Esophagus squamous epithelium (tissue), 5 donors: ENCODE measurements at places on chromosomes 1 and 21.

DNA sequence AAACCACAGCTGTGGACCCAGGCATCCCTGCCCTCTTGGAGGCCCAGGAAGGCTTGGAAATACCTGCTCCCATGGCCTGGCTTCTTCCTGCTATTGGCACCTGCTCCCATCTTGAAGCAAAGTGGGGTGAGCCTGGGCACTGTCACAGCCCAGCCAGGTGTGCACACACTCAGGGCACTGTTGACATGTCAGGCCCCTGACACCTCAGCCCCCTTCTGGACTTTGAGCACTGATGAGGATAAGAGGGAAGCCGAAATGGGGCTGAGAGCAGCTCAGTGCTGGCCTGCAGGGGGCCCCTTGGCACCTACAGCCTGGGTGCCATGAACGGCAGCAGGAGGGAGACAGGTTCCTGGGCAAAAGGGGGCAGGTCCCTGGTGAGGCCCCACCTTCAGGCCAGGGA lies 55.9 kb downstream of the DAB1 start:
- DNase-seq, result no peak

DNA sequence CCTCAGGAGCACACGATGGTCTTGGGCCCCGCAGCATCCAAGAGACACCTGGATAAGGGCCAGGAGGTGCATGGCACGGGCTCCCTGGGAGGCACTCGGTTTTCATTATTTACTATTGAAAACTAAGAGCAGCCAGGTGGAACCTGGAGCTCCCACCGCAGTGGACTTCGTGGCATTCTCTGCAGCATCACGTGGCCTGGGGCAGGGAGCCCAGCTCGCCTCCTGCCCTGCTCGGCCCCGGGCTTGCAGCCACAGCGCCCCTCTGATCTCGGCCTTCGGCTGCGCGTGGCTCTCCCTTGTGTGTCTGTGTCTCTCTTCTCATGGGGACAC lies 121.6 kb downstream of the SIK1 start:
- no peak for DNase-seq

DNA sequence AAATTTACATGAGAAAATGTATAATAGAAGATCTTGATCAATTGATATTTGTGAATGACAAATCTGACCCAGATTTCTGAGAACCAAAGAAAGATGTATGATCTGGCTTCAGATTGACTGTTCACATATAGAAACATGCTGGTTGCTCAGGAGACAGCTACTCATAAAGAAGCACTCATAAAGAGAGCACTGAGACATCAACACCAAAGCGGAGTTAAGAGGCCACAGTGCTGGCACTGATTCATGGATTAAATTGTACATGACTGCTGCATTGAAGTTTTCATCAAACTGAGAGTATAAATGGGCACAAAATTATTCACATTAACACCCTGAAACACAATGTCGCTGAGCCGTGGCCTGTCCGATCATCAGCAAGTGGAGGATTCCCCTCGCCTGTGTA lies 46.2 kb downstream of the SH3GLB1 start:
- DNase-seq, result no peak

DNA sequence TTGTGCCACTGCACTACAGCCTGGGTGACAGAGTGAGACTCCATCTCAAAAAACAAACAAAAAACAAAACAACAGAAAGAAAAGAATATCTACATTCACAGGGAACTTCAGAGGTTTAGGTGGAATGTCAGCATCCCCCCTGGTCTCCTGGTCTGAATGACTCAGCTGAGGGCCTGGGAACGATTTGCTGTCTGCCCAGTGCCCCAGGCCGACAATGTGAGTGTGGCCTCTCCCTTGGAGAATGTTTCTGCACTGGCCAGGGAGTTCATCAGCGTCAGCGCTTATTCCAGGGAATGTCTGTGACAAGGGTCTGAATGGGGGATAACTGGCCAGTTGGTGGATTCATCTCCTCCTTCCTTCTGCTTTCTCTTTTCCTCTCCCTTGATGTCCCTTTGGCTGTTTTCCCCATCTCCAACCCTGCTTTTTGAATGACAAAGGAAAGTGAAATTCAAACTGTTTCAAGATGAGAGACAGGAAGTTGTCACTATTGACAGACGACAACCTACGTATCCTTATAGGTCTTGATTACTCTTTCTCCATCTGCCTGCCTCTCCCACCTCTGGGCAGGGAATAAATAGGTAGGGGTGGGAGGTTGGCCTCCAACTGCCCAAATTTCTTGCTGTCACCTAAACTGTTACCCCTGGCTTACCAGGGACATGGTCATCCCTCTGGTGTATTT lies 213.1 kb downstream of the HHAT start:
- DNase-seq, result no peak

DNA sequence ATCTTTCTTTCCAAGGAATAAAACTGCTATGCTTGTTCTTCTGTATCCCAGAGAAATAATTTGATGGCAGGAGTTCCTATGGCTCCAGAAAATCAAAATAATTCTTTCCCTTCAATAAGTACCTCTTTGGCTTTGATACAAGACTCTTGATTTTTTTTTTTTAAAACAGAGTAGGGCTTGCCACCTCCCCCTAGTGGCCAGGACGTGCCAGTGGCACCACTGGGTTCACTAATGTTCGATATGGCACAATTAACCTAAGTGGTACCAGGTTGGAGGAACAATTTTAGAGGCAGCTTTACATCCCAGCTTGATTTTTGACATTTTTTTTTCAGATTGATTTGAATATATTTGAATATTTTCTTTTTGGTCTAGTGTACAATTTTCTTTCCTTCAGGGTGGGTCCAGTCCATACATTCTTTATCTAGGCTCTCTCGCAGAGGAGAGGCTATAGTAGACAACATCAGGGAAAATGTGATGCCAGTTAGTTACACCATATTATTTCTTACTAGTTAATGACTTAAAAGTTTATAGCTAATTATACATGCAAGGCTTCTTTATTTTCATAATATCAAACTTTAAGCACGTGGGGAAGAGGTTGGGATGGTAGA lies 330.9 kb downstream of the S1PR1 start:
- DNase-seq, result no peak

- DNase-seq, result no peak
These were observed 8.2 kb downstream of the KCNA2 start for GRCh38 chr1:110597966-110598365.

- no peak for DNase-seq
These were observed 7.6 kb downstream of the DFFB start for GRCh38 chr1:3864884-3865283.

- no peak for DNase-seq
These were observed 82.3 kb downstream of the NOTCH2 start for GRCh38 chr1:119987112-119987511.

DNA sequence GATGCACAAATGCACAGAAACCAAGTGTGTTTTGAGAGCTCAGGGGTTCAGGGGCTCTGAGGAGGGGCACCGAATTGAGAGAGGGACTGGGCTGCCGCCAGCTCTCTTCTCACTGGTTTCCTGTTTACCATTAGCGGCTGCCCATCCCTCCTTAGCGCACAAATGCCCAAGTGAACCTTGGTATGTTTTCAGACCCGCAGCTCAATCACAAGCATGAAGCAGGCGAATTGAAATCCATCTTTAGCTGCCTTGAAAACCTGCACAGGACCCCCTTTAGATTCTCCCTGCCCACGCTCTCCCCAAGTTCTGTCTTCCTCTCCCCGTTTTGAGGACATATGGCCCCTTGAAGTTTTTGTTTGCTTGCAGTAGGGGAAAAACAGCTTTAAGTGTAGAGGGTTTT lies 61.1 kb upstream of the ACOT11 start:
- DNase-seq, result no peak

DNA sequence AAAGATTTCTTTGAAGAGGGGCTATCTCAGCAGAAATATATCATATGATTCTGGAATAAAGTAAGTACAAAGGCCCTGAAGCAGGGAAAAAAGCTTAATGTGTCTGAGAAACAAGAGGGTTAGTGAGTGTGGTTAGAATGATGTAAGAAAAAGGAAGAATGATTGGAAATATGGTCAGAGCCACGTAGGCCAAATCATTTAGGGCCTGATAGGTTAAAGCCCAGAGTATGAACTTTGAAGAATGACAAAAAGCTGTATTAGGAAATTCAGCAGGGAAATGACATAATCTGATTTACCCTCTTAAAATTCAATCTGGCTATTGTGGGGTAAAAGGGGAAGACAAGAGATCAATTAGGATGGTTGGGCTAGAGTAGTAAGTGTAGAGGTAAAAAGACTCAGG lies 69.0 kb upstream of the MUTYH start:
- DNase-seq, result no peak

GRCh38 chr1:84538599-84538998 lies 32.2 kb upstream of the GNG5 start:
- DNase-seq, result no peak

DNA sequence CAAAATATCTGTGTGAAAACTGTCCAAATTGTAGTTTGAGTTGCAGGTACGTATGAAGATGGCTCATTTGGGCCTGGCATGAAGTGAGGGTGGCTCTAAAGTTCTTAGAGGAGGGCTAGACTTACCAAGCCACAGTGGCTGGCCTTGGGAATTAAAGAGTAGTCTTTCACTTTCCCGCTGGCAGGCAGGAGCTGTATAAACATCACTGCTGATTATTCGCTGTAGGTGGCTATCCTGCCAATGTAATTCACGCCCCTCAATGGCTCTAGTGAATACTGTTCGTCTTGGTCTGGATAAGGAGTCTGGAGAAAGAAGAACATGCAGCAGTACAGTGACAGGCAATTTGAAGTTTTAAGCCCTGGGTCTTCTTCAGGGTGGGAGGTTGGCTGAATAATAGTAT lies 31.0 kb downstream of the UROD start:
- no peak for DNase-seq

- DNase-seq, result no peak
These were observed 218.8 kb downstream of the RPS6KC1 start for GRCh38 chr1:213269829-213270228.

GRCh38 chr1:61318319-61319125 lies 236.2 kb downstream of the NFIA start:
- DNase-seq, result no peak

GRCh38 chr1:209881619-209882018 lies 53.8 kb downstream of the UTP25 start:
- DNase-seq, result no peak

DNA sequence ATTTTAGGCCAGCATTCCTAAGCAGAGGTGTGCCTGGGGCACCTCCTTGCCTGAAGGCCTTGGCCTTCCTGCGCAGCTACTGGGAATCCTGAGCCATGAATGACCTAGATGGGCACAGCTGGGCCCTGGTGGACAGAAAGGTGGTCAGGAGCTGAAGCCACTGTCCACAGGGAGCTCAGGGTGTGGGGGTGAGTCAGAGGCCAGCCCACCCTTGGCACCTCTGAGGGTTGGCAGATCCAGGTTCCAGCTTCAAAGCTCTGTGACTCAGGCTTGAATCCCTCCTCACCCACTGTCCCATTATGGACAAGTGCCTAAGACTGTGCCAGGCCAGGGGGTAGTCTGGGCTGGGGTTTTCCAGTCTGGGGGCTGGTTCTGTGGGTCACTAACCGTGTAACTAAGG lies 6.4 kb upstream of the EDN2 start:
- no peak for DNase-seq

DNA sequence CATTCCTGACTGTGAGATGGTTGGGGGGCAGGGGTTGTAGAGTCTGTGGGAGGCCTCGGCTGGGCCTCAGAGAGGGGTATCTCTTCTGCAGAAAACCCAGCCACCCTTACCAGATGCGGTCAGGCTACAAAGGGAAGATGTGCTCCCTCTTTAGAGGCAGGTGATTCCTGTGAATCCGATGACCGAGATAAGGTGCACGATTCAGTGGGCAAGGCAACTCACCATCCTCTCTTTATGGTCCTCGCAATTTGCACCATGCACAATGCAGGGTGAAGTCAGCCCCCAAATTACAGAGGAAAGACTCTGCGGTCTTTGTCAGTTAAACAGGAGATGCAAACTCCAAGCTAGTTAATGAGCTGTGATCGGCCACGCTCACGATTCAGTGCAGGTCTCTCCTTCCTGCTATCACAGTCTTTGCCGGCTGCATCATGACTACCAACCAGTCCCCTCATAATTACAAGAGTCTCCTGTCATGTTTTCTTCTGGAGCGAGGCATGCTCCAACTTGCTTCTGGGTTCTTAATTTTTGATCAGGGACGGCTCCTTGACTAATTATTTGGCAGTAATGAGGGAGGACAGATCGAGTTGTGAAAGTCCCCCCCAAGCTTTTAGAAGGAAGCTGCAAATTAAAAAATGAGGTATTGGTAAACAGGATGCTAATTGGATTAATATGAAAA lies 12.5 kb downstream of the TP73 start:
- DNase-seq, result no peak

DNA sequence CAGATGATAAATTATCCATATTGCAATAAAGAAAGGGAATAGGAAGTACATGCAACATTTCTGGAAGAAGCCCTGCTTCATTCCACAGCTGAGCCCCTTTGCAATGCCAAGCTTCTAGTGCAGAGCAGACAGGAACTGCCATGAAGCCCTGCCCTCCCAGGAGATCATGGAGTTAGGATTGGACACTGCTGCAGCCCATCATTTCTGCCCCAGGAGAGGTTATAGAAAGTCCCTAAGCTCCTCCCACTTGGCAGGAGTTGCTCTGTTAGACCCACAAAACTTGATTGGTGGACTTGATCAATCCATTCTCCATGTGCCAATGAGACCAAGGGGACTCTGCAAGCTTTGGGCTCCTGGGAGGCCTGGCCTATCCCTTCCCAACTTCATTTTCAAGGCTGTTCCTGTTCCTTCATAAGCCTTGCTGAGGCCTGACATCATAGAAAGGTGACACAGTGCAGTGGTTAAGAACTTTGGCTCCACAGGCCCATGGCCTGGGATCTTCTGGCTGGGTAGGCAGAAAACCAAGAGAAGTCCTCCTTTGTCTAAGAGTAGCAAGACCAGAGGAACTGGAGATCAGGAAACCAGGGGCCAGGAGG lies 1.3 kb upstream of the LAPTM5 start:
- DNase-seq, result no peak
